Caudate nucleus (tissue), 63 donors: ENCODE measurements at places on chromosomes 1 and 21.

DNA sequence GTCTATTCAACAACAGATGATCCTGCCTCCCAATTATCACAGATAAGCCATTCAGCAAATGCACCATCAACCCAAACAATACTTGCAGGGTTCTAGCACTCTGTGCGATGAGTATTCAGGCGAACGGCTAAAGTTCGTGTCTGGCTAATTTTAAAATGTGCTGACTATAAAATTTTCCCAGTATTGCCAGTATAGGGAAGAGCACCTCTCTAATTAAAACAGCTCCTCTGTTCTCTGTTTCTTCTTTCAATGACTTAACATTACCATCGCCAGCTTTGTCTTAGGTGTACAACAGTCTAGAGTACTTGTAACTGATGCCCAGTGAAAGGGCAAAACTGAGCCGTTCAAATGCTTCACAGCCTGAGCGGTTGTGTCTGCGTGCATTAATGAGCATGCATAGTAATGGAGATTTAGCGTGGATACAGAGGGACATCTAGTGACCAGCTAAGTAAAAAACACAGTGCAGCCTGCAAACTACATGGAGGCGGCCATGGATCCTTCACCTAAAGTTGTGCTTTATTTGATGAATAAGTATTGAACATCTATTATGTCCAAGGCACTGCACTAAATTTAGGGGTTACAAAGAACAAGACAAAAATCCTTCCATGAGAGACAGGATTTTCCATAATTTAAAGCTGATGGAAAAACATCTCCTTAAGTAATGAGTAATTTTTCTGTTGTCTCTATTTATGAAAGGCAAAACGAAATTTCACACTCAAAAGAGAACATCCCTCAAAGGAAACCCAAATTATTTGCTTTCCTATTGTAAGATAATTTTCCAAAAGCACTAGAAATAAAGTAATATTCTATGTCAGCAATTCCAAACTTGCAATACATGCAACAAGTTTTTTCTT, 120.0 kb downstream of the SETD4 start:
- DNase-seq, result peak; percentile 10

DNA sequence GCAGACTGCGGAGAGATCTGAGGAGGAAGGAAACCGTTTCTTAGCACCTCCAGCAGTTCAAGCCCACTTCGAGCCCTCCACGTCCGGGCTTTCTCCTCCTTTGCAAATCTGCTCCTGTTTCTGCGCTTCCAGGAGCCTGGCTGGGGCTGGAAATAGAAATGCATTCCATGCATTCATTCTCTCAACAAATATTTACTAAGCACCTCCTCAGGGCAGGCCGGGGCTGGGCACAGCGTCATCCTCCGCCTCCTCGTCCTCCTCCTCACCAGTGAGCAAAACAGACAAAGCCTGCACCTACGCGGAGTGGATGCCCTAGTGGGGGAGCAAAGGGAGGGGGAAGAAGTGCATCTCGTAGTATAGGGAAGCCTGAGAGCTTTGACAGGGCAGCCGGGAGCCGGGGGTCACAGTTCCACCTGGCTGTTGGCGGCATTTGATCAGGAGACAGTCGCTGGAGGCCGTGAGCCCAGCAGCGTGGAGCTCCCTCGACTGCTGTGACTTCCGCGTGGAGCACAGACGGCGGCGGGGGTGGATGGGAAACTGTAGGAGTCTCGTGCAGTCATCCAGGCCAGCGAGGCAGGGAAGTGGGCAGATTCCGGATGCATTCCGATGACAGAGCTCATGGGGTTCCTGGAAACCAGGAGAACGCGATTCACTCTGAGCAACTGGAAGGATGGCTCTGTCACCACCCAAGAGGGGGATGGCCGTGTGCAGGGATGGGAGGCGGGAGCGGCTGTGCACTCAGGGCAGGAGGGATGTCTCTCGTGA, 93.5 kb downstream of the SIK1 start:
- DNase-seq, result no peak

- DNase-seq, result no peak
These were observed 4.4 kb downstream of the FAM20B start for GRCh38 chr1:179030130-179030529.

- DNase-seq, result no peak
These were observed 17.1 kb upstream of the PRRC2C start for GRCh38 chr1:171468120-171468750.

GRCh38 chr1:201459775-201460174, 9.2 kb downstream of the PHLDA3 start:
- no peak for DNase-seq

- no peak for DNase-seq
These were observed 57.4 kb upstream of the MTF2 start for GRCh38 chr1:93021539-93022134.

GRCh38 chr21:42151148-42151947, 67.6 kb upstream of the ABCG1 start:
- no peak for DNase-seq

DNA sequence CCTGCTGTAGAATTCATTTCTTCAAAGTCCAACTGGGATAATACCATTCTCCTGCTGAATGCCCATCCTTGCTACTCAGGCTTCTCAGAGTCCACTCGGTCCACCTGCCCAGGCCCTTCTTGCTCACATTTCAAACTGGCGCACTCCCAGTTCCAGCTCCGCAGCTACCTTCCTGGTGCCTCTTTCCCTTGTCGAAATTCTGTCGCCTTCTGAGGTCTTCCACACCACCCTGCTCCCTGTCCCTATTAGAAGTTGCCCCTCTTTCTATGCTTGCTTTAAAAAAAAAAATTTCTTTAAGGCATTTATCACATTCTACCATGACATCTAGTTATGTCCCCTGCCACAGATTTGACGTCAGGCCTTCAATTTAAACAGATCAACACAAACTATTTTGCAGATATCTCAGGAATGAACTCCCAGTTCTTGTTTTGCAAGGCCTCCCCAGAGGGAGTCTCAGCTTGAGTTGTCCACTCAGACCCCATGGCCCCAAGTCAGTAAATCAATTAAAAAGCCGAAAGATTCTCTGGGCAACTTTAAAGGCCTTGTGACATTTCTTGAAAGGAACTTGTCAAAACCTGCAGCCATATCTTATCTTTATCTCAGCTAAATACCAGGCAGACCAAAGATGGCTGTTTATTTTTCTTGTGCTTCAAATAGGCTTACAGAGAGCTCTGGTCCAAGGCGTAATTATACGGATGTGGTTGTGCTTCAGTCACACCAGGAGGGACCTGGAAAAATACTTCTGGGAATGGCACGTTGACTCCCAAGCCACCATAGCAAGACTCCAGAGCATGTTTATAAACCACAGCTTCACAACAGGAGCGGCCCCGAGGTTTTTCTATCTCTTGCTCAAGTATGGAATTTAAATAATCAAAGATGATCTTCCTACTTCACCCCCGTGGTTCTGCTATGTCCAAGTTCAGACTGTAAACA, 2.2 kb downstream of the FAM89A start:
- DNase-seq, result no peak

GRCh38 chr1:204149635-204150565, 1.9 kb downstream of the ETNK2 start:
- DNase-seq, result no peak

DNA sequence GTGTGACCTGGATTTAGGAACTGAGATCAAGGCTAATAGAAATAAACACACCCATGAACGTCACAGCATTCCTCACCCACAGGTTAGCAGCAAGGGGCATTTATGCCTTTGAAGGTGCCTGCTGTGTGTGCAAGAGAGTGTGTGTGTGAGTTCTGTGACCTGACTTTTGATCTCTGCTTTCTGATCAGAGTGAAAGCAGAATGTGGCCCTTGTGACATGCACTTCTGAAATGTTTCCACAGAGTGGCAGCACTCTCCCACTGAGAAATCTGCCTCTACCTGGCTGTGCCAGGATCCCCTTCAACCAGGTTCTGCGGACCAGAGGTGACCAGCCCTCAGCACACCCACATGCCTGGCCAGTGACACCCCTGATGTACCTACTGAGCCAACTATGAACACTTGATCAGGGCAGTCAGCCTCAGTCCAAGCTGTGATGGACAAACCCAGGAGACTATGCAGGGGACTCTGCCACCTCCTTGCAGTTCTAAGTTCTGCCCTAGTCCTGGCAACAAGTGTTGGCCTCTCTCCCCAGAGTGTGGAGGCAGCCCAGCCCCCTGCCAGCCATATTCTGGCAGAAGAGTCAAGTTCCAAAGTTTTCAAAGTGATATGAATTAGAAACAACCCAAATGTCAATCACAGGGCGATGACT, 41.0 kb downstream of the RXRG start:
- DNase-seq, result no peak

DNA sequence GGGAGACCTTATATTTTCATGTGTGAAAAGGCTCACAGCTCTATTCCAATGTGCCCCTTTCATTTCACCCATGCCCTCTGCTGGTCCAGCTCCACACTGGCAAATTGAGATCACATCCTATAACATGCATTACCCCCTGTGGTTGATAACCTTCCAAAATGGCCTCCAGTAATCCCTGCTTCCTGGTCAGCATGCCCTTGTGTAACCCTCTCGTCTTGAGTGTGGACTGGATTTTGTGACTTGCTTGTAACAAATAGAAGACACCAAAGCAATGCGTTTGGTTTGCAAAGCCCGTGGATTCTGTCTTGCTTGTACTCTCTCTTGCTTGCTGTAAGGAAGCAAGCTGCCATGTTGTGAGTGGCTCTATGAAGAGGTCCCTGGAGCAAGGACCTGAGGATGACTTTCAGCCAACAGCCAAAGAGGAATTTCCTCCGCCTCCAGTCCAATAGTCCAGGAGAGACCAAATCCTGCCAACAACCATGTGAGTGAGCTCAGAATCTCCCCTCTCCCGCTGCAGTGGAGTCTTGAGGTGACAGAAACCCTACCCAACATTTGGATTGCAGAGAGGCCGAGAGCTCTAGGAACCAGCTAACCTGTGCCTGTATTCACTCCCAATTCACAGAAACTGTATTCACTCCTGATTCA, 17.4 kb downstream of the KCNA10 start:
- DNase-seq, result no peak

DNA sequence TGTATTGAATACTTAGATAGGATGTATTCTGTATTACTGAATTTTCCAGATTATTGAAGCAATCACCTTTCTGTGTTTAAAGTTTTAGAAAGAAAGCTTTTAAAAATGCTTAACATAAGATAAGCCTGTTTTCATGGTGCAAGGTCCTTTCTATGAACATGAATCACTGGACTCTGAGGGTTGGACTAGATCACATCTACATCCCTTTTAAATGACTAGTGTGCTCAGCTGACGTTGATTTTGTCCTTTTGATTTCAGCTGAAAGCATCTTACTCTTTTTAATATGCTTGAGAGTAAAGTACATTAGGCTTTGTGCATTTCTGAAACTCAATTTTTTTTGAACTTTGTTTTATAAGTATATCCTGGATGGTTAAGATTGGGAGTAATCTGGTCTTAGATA, 16.2 kb downstream of the MIER1 start:
- DNase-seq, result no peak

DNA sequence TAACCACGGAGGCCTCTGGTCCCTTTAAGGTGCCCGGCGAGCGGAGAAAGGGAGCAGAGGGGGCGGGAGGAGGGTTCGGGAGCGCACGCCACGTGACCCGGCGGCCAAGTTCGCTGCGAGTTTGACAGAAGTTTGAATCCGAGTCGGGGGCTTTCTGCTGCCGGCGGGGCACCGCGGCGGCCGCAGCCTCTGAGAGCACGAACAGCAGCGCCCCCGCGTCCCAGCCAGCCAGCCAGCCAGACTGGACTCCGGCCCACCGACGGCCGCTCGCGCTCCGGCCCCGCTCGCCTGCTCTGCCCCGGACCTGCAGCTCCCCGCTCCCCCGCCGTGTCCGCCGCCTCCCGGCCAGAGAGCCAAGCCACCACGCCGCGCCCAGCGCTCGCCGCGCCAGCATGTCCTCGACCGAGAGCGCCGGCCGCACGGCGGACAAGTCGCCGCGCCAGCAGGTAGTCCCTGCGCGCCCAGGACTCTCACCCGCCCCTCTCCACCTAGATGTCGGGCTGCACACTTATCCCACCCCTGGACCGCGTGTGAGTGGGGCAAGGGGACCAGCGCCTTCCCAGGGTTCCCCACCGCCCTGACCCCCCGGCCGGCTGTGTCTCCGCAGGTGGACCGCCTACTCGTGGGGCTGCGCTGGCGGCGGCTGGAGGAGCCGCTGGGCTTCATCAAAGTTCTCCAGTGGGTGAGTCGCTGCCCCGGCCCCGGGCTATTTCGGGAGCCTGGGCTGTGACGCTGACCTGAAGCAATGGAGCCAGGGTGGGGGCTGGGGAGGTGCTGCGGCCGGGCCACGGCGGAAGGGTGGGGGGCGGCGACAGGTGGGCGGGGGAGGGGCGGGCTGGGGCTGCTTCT, at the start of gene SYPL2:
SYPL2 (plus strand) TSS at position 95 of the 849 bp plus-strand sequence; CDS start at position 393, 298 bp downstream.
- no peak for DNase-seq

DNA sequence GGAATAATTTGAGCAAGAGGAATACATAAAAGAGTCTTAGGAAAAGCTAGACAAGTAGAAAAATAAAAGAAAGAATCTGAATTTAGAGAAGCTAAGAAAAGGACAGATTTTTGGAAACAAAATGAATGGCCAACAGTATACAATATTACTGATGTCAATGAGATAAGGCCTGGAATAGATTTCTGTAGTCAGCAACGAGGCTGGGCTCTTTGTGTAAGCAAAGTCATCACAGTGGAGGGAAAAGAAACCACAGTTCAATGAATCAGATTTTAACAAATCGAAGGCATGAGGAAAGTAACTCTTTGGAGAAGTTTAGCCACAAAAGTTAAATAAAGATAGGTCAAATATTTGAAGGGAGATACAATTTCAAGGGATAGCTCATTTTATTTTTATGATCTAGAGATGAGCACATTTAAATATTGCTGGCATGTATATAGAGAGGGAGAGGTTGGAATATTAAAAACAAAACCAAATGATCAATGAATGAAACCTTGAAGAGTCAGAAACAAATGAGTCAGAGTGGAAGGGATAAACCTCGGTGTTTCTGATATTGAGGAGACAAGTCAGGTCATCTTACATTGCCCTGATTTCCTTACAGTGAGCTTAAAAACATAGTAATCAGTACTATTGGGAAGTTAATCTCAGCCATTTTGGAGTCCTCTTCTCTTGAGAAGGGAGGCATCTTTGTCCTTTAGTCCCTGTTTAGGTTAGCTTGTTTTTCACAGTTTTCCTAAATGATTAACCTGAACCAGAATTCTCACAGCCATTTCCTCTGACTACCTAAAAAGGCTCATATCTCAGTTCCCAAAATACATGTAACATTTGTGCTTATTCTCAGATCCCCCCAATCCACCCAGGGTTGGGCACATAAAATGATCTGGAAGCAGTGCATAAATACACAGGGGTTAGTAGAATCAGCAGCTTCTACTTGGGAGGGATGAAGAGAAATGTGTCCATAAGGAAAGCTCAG, 620.0 kb upstream of the B3GALT2 start:
- no peak for DNase-seq

DNA sequence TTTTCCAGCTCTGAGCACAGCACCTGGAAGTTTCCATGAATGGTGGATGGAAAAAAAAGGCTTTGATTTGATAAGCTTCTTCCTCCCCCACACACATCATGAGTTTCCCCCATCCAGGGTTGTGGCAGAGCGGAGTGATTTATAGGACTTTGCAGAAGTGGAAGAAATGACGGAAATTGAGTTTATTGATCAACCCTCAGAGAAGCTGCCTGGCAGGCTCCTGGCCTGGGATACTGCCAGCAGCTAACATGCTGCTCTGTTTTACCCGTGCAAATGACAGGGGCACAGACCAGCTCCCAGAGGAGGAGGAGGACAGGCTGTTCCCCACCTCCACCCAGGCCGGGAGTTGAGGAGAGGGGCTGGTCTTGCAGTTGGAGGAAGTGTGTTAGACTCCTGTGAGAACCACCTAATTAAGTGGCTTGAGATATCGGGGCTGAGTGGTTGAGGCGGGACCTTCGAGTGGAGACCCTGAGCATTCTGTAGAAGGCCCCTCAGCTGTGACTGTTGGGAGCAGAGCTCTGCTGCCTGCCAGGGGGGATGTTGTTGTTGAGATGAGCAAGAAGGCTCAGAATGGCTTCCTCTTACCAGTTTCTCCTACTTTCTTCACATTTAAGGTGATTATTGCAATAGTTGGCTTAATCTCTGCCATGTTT, 21.8 kb downstream of the ADORA1 start:
- no peak for DNase-seq
